ENCODE measurements at places on chromosomes 6 and 20.

GRCh38 chr6:18330548-18331081, 56.5 kb upstream of the RNF144B start:
- DNase-seq, result no peak

DNA sequence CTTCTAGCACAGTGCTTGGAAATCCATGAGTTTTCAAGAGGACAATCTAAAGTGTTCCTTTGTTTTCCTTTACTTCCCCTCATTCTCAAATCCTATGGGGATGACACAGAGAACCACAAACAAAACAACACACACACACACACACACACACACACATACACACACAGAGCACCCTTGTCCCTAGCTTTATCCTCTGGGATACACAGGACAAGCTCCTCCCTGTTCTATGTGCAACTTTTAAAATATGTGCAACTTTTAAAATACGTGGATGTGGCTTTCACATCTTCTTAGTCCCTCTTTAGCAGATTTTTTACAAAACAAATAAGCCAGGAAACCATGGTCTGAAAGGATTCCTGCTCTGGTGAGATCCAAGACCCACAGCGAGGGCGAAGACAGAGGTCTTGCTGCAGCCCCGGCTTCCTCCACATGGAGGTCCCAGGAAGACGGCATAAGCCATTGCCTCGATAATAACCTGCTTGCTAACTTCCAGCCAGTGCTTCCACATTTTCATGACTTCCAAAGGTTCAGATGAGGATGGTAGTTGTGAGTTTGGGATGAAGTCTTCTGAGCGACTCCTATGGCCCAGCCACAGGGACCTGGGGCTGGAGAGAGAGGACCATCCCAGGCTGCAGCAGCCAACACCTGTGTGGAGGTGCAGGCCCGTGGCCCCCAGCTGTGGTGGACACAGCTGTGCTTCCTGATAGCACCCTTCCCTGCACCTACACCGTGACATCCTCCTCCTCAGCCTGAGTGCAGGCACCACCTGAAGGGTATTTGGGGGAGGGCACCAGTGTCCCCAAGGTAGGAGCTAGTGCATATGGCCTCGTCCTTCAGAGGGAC, 62.8 kb upstream of the CD93 start:
- DNase-seq, result peak; percentile 26

- DNase-seq, result no peak
Observed at GRCh38 chr20:33400812-33401183, 521 bp downstream of the CDK5RAP1 start.

DNA sequence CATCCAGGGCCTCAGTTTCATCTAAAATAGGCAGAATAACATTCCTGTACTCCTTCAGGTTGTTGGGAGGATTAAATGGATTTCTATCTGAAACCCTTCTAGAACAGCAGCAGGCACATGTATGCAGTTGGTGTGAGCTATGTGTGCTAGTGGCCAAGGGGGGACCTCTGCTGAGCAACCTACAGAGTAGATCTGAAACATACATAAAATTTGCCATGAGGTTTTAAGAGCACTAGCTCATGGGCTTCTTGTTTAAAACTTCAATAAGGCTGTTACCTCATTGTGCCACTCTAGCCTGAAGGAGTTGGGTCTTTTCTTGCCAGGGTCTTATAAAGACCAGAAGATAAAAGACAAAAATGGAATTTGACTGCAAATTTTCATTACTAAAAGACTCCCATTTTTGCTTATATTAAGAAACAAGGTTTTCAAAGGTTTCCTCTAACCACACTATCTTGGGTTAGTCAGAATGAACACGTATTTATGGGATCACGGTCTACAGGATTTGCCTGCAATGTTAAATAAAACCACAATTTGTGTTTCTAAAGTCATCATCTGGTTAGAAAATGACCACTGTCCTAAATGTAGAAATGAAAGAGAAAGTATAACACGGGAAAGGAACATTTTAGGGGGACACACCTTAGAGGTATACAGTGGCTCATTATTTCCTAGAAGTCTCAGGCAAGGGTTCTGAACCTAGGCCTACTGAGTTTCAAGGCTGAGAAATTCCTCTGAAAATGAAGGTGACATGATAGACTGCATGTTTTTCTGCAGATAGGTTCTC, 144.9 kb upstream of the OLIG3 start:
- DNase-seq, result no peak

- no peak for DNase-seq
Observed at GRCh38 chr6:57021086-57021720, 25.3 kb upstream of the KIAA1586 start.

GRCh38 chr20:63688228-63689045, 8.0 kb upstream of the TNFRSF6B start:
- DNase-seq, result no peak

DNA sequence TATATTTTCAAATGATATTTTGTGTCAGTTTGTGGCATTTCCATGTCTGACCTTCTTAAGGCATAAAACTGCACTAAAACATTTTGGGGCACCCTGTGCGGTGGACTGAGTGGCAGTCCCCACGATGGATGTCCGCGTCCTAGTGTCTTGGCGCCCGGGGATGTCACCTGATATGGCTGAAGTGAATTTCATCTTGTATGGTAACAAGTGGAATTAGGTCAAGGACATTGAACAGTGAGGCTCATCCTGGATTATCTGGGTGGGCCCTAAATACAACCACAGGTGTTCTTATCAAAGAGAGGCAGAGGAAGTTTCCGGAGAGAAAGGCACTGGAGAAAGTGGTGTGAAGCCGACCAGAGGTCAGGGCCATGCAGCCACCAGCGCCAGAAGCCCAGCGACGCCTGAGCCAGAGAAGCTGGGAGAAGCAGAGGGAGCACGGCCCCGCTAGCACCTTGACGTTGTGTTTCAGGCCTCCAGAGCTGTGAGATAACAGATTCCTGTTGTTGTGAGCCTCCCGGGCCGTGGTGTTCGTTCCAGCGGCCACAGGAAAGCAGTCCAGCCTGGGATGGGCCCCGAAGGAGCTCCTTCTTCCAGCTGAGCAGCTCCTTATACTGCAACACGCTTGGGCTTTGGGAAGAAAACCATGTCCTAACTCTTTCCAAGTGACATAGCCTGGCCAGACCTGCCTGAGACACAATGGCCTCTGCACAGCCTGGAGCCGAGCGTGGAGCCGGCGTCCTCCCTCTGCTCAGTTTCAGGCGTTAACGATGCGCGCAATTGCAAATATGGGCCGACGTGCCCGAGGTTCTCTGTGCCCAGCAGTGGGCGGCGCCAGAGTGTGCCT, 22.5 kb downstream of the THBS2 start:
- peak; percentile 38 for DNase-seq

GRCh38 chr6:13919861-13920260, 4.9 kb upstream of the RNF182 start:
- DNase-seq, result no peak
